Kidney glomerular epithelial cell (primary cell): ENCODE measurements at places on chromosomes 11 and 22.
A peak's percentile ranks its signal among the peaks of the same experiment; 100 is the strongest.

DNA sequence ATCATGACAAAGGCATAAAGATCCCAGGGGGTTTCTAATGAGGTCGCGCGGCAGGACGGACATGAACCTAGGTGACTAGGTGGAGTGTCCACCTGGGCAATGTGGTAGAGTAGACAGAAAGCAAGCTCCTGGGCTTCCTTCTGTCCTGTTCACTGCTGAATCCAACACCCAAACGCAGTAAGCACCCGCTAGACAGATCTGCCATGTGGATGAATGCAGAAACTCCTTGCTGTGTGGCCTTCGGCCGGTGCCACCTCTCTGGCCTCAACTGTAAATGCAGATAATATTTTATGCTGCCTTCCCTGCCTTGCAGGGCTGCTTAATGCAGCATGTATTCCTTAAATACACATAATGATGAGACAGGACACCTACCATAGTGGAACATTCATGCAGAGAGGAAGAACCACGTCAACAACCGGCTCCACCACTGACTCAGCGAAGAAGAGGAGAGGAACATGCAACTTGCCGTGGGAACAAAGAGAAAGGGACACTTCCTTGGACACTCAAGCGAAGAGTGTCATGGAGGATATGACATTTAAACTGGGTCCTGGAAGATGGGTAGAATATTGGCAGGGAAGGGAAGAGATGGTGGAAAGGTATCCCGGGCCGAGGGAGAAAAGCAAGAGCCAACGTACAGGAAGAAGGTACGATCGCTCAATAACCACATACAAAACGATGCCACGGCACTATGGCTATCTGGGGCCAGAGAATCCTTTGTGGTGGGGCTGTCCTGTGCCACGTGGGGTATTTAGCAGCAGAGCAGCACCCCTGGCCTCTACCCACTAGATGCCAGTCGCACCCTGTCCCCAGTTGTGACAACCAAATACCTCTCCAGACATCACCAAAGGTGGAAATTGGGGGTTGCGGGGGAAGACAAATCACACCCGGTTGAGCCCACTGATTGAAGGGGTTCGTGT, 30.8 kb downstream of the MYH9 start:
- no peak for DNase-seq

DNA sequence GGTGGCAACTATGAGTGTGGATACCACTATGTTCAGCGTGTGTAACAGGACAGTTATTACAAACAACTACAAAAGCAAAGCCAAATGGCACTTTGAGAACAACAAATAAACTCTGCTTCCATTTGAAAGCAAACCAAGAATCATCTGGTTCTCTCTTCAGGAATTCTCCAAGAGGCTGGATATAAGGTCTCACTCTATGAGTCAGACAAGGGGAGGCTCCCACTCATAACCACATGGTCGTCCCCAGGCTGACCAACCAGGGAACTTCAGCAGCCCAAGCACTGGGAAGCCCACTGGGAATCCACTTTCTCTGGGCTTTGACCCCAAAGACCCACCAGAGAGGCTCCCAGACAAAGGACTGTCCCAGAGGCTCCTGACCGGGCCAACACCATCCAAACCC, 35.3 kb downstream of the DGCR2 start:
- peak; percentile 8 for DNase-seq

DNA sequence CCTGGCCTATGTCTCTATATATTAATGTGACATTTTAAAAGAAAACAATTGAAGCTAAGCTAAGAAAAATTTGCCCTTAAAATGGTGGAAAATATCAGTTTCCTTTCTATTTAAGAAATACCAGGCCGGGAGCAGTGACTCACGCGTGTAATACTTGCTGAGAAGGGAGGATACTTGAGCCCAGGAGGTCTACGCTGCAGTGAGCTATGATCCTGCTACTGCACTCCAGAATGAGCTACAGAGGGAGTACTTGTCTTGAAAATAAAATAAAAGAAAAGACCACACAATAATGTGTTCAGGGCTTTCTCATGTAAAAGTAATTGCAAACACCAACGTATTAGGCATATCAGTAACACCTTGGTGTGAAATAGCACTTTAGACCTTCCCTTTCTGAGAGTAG, 1.4 kb upstream of the PRSS23 start:
- DNase-seq: peak; percentile 44

GRCh38 chr22:19232623-19233022, 54.1 kb upstream of the SLC25A1 start:
- DNase-seq: no peak

- DNase-seq: no peak
Observed at GRCh38 chr22:30402028-30402765, 5.4 kb downstream of the SEC14L2 start.

GRCh38 chr22:18033204-18033998, 9.0 kb upstream of the MICAL3 start:
- DNase-seq: peak; percentile 10

GRCh38 chr11:6062691-6063358, 32.3 kb upstream of the OR56A1 start:
- no peak for DNase-seq

- no peak for DNase-seq
Observed at GRCh38 chr11:64237484-64237951, 3.1 kb downstream of the VEGFB start.

GRCh38 chr22:23716811-23717801, 26.3 kb downstream of the RGL4 start:
- peak; percentile 10 for DNase-seq

GRCh38 chr11:36257351-36257750, 31.9 kb downstream of the COMMD9 start:
- peak; percentile 43 for DNase-seq

DNA sequence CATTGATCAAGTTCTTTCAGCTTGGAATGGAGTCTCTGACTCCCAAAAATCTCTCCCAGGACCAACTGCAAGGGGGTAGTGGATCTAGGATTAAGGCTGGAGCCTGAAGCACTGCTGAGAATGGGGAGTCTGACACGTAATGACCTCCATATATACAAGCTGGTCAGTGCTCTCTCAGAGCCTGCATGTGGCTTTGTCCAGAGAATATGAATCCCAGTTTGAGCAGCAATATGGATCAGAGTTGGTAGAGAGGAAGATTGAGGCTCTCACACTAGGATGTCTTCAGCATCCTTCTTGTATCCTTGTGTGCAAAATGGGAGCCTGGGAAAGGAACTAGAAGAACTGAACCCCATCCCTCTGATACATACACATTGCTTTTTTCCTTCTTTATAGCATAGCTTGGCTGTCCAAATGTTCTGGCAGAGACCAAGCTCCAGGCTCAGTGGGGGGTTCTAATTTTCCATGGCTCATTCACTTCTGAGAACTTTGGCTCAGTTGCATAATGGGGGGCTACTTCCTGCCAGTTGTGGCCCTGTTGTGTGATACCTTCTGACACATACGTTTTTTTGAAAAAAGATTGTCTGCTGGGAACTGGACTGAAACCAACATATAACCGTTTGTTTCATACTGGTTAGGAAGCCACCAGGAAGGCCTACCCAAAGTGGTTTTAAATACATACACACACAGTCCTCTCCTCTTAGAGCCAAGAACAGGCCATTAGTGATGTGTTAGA, 138.2 kb downstream of the ETS1 start:
- peak; percentile 59 for DNase-seq

- DNase-seq: peak; percentile 97
Observed at GRCh38 chr11:74748211-74749126, at the start of gene RNF169. TSS of gene RNF169 (plus strand) at chr11:74748849. CDS start at chr11:74748881, 32 bp downstream.

GRCh38 chr11:119892311-119892808, 163.4 kb upstream of the NECTIN1 start:
- DNase-seq: no peak

DNA sequence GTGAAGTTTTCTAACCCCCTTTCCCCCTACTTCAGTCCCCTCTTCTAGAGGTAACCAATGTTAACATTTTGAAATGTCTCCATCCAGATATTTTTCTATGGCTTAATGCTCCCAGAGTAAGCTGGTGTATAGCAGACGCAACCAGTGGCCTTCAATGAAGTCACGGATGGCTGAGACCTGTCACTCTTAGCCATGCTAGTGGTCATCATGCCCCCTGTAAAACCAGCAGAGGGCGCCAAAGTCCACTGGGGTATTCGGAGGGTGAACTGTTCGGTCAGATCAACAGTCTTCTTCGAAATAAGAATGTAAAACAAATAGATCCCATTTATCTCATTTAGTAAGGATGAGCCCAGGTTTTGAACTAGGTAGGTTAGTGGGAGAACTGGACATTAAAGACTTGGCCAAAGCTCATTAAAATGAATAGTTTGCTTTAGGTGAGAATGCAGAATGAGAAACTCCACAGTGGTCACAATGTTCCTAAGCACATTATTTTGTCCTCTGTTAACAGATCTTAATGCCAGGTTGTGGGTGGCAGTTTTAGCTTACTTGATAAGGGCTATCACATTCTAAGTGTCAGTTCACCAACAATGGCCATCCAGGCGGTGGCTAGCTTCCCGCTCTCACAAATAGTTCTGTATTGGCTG, 8.6 kb upstream of the MMP8 start:
- DNase-seq: peak; percentile 10

GRCh38 chr22:47381240-47381639, 618.8 kb downstream of the TBC1D22A start:
- no peak for DNase-seq

DNA sequence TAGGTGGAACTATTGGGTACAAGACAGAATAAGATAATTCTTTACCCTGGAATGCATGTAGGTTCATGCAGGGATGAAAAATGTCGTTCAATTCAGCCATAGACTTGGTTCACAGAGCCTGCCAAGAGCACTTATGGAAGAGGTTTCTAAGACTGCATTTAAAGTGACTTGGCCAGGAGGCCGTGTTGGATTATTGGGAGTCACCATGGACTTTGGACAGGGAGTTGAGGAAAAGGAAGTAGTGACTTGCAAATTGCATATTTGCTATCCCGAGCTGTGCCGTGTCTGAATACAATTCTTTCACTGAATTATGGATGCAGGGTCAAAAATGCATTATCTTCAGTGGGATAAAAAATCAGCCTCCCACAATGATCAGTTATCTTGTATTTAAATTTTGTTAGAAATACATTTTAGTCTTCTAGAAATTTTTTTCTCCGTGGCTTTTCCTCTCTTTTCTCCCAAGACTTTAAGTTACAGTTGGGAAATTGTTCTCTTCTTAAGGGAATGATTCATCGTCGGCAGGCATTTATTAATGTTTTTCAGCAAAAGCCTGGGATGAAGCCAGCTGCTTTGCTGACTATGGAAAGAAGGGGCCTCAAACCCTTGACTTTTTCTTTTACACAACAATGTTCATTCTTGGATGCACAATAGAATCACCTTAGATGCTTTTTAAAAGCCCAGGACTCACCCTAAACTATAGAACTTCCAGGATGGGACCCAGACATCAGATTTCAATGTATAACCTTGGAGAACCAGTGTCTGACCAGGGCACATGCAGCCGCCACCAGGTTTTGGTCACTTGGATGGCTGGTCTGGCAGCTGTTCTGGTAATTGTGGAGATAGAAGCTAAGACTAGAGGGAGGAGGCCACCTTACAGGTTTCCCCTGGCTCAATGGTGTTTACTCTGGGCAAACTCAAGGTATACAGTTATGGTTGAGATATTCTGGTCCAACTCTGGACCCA, 70.8 kb downstream of the FAT3 start:
- no peak for DNase-seq

GRCh38 chr11:19725379-19726079, 12.9 kb downstream of the NAV2 start:
- no peak for DNase-seq

DNA sequence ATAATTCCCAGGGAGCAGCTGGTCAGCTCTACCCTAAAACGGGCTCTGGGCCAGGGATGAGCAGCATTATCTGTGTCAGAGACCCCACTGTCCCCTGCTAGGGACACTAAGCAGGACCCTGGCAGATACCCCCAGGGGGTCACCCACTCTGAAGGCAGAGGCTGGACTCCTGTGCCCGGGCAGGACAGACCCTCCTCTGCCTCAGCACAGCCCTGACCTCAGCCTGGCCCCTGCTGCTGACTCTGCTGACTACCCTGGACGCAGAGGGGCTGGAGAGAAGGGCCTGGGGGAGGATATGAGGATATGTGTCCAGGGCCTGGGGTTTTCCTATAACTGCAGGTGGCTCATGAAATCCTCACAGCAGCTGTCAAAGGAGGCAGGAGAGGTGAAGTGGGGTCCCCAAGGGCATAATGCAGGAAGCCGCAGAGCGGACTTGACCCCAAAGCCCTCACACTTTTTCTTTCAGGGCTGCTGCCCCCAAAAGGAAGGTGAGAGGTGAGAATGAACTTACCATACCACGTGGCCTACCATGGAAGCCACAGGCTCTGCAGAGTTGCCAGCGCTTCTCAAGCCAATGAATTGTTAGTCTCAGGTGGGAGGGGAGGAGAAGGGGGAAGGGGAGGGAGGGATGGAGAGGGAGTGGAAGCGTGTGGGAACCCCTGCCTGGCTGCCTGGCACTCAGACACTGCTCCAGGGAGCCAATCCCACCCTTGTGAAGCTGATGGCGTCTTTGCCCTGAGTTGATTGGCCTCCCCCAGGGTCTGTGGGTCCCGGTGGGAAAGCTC, 76.7 kb upstream of the WNT11 start:
- DNase-seq: no peak
